Stimulated activated CD4-positive, alpha-beta T cell treated with anti-CD3 and anti-CD28 coated beads, Interleukin-1b, Interleukin-23, amount 100 ng/mL, for 48 hours (primary cell): ENCODE measurements at places on chromosomes 7 and 10.

- DNase-seq = no peak
Measured at GRCh38 chr10:29627201-29628132, 7.3 kb downstream of the SVIL start.

DNA sequence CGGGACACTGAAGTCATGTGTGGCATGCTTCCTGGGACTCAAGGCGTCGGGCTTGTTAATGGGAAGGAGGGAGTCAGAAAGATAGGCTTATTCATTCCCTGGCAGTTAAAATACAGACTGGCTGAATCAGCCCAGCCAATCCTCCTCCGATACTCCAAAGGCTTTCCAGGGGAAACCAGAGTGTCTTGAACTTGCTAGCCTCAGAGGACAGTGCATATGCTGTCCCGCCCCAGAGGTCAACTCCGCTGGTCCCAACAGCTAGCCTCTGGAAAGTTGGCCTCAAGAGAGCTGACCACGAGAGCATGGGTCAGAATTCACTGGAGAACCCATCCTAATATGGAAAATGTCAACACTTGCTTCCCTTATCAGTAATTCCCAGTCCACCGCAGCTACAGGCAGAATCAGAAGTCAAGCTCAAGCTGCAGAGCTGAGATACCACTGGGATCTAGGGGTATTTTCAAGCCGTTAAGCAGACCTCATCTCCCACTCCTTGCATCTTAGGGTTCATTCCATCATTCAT lies 43.0 kb downstream of the ELMO1 start:
- no peak for DNase-seq

GRCh38 chr7:105655500-105656380 lies 74.4 kb upstream of the EFCAB10 start:
- no peak for DNase-seq

GRCh38 chr7:116528008-116528789 lies 3.4 kb downstream of the CAV1 start:
- DNase-seq = no peak

DNA sequence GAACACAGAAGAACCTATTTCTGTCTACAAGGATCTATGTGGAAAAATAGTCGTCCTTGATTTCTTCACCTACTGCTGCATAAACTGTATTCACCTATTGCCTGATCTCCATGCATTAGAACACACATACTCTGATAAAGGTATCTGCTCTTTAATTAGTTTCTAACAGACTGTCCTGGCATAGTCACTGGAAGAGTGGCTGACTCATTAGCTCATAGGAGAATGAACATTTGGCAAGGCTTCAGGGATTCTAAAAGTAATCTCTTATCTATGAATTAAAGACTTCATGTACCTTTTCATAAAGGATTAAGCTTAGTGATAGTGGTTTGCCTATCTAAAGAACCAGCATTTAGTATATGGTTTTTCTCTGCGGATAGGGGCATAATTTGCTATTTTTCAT lies 4.1 kb downstream of the NHLRC2 start:
- no peak for DNase-seq

- DNase-seq = no peak
Measured at GRCh38 chr7:139557857-139558581, 34.5 kb downstream of the CLEC2L start.
